ENCODE measurements at places on chromosomes 11 and 22.

- no peak for DNase-seq
These were observed 85.7 kb upstream of the PRDM11 start for GRCh38 chr11:45060707-45061106.

- no peak for DNase-seq
These were observed at the start of gene OPCML for GRCh38 chr11:133531971-133532651. OPCML (minus strand) TSS chr11:133532501.

DNA sequence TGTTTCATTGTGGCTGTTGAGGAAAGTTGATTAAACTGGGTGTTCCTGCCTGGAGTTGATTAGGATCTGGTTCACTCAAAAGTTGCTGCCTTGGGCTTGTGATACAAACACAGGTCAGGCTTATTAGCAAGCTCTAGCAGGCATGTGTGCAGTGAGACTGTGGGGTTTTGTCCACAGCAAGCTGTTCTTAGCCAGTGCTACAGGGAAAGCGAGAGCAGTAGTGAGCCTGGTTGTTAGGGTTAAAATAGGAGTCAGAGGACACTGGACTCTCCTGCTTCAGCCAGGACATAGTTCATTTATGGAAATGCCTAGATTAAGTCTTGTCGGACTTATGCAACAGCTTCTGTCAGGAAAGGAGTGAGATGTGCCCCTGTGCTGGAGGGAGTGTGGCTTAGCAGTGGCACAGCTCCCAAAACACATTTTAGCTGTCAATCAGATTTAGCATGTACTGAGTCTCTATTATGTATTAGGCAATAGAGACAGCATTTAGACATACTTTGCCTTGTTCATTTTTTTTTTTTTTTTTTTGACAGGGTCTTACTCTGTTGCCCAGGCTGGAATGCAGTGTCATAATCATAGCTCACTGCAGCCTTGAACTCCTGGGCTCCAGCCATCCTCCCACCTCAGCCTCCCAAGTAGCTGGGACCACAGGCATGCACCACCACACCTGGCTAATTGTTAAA, 8.7 kb downstream of the SNRPD3 start:
- no peak for DNase-seq

DNA sequence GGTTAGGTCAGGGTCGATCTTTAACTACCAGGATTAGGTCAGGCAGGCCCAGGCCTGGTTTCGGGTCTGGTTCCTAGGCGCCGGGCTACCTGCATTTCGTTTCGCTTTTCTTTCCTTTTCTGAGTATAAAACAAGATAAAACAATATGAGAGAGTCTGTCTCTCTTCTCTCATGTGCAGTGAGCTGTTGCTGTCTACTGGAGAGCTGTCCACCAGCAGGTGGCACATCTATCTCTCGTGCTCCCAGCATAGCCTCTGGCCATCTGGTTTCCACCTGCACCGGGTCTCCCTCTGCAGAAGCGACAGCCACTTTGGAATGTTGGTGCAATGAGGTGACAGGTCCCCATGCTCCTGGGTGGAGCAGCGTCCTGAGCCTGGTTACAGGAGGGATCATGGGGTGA, 27.6 kb downstream of the RIBC2 start:
- no peak for DNase-seq

DNA sequence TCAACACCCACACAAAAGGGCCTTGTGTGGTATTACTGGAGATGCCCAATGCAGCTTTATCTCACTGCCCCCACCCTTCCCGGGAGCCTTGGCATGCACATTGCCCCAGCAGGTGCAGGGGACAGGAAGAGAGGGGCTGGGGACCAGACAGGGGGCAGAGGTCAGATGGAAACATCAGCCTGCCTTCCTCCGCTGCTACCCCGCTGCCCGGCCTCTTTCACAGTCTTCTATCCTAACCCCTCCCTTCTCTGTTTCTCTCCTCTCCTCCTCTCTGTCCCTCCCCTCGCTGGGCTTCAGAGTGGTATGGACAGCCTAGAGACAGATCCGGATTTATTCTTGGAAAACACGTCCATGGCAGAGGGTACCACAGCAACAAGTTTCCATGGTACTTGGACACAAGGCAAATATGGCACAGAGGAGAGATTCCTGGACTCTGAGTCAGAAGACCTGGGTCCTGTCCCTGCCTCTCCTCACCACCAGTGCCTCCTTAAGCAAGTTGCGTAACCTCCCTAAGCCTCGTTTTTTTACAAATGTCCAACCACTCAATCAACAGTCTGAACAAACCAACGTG, 8.3 kb upstream of the IGSF9B start:
- no peak for DNase-seq

DNA sequence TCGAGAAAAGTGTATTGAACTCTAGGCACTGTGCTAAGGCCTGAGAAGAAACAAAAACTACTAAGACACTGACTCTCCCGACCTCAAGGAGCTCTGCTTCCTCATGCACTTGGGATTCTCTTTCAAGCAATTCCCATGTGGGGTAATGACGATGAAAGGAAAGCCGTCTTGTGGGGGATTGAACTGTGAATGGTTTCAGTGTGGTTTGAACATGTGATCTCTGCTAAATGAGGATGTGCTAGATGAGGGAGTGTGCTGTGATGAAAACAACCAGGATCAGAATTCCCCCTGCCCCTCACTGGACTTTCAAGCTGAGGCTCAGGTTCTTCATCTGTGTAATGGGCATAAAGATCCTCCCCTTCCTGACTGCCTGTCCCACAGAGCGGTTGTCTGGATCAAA, 74.9 kb downstream of the DEPDC5 start:
- no peak for DNase-seq

DNA sequence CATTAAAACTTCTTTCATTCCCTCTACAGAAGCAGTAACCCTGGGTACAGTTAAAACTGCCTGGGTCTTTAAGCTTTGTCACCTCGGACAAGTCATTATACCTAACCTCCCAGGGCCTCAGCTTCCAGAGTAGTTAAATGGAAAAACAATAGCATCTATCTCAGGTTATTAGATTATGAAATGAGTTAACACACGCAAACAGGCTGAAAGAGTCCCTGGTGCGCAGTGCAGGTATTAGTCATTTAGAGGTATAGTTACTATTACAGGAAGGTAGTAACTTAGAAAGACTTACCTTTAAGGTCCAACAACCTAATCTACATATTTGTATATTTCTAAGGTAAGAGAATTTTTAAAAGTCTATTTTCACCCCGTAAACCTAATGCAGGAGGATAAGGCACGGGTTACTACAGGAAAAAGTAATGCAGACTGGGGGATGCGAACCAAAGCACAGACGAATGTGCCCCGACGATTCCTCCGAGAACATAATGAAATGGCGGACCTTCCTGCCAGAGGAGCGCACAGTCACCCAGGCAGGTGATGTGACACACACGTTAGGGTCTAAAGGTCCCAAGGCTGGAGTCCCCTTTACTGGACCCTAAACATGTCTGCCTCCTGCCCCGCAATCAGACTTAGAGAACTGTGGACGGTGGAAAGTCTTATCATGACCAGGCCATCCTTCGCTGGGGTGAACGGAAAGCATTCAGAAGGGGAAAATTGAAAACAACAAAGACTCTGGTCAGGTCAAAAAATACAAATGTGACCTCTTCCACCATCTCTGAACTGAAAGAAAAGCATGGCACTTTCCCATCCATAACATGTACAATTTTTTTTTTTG, 1.3 kb downstream of the NAP1L4 start:
- no peak for DNase-seq

DNA sequence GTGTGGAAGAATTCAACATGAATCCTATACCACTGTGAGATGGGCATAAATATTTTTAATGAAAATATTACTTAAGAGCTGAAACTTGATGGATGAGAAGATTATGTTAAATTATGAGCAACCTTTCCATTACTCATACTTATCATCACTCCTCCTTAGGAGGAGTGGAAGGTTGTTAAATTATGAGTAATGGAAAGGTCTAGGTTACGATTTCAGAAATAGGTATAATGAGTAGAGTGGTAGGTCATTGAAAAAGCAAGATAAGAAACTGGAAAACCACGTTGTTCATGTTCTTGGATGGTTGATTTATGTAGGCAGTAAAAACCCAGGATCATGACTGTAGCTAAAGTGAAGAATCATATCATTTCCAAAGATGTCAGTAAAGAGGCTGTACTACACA, 973.2 kb upstream of the RAG2 start:
- DNase-seq = no peak

DNA sequence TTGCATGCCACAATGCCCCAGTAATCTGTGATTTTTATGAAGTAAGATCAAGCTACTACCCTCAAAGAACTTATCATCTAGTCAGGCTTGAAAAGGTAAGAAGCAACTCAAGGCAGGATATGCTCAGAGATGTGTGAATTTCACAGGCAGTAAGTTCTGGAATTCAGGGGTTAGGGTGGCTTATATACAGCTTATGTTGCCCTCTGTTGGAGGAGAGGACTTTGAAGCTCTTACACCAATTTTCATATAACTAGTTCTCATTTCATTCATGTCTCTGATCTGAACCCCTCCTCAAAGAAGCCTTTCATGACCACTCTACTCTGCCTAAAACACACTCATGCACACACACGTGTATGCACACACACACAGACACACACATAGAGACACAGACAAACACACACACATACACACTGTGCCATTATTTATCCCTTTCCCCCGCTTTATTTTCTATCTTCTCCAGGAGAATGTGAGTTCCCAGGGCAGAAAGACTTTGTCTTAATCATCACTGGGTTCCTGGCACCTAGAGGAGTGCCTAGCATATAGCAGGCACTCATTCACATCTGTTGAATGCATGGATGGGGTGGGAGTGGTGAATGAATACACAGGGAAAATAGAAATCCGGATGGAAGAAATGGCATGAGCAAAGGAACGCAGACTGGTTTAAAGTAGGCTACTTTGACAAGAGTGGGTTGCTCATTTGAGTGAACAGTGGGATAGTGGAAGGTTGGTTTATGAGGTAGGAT, 220.7 kb upstream of the ZBED5 start:
- no peak for DNase-seq

DNA sequence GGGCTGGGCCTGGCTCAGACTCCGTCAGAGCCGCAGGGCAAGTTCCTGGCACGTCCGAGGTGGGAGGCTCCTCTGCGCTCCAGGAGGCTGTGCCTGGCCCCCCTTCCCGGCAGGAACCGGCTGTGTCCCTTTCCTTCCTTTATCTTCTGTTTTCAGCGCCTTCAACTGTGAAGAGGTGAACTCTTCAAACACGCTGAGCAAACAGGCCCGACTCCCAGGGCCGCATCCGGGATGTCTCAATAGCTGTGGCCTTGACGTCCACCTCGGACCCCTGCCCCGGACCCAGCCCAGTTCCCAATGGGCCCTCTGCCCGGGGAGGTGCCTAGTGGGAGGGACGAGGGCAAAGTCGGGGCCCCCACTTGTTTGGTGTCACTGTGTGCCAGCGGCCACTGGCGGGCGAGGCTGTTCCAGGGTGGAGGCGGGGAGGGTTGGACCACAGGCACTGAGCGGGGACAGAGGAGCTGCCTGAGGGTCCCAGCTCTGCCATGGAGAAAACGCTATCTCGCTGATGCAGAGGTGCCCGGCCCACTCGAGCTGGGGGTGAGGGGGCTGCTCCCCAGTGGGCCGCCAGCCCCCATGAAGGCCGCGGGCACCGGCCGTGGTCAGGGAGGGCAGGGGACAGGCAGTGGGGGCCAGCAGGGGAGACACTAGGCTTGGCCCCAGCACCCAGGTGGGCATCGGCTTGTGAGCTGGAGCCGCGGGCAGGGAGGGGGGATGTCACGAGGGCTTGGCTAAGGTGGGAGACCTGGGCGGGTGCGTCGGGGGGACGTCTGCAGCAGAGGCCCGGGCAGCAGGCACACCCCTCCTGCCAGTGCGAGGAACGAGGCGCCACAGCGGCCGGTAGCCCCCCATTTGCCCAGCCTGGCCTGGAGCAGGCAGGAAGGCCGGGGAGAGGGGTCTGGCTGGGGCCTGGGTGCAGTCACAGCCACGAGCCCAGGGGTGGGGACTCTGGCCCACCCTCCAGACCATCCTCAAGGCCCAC, 2.7 kb upstream of the MUC5B start:
- no peak for DNase-seq

- DNase-seq = no peak
These were observed 6.3 kb downstream of the ZDHHC5 start for GRCh38 chr11:57674251-57674650.

GRCh38 chr11:2943711-2944118, 14.5 kb upstream of the PHLDA2 start:
- no peak for DNase-seq

DNA sequence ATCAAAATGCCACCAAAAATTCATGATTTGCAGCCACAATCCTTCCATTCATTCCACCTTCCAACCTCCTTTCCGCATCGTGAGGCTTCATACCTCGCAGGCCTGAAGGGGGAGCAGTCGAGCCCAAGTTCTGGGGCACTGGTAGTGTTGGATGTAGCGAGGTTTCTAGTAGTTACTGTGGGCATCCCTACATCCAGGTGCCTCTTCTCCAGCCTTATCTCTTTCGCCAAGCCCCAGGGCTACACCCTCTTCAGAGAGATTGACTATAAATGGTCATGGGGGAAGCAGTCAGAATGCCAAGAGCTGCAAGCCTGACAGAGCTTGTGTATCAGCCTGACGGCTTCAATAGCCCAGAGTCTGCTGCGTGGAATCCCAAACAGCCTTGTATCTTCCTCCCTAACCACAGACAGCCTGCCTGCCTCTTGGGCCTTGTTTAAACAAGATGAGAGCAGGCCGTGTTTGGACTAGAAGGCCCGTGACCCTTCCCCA, 28.9 kb downstream of the CLMP start:
- peak; percentile 75 for DNase-seq

DNA sequence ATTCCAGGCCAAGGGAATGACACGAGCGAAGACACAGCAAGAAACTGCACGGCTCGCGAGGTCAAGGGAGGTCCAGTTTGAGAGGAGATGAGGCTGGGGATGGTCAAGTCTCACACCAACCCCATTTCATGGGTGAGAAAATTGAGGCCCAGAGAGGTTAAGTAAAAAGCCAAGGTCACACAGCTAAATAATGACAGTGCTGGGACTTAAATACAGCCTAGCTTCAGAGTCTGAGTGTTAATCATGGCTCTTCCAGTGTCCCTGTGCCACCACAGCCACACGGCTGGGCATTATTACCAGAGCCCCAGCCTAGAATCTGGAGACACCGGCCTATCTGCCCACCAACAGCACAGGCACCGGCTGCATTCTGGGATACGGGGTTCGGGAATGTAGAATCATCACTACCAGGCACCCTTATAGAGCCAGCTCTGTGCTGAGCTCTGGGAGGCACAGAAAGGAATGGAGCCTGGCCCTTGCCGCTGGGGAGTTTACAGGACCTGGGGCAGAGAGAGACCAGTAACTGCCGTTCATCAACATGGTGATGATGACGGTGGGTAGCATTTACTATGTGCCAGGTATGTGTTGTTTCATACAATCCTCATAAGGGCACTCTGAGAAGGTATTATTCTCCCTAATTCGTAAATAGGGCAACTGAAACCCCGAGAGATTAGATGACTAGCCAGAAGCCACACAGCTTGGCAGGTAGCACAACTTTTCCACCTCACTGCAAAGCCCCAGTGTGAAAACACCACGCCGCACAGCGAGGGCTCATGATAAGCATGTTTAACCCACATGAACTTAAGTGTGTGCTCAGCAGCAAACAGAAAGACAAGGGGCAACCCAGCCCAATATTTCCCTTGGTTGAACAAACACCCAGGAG, 51.8 kb downstream of the CD6 start:
- DNase-seq = no peak

GRCh38 chr22:35349704-35350538, 31.0 kb upstream of the HMOX1 start:
- DNase-seq = no peak
